ENCODE measurements at places on chromosomes 16 and 17.
A peak's percentile ranks its signal among the peaks of the same experiment; 100 is the strongest.

GRCh38 chr17:65629234-65629690 lies 67.8 kb upstream of the AXIN2 start:
- no peak for DNase-seq

GRCh38 chr17:66777689-66778225 lies 57.2 kb upstream of the CACNG5 start:
- DNase-seq, result no peak

GRCh38 chr17:82065193-82065637 lies 389 bp downstream of the DUS1L start:
- DNase-seq, result no peak

DNA sequence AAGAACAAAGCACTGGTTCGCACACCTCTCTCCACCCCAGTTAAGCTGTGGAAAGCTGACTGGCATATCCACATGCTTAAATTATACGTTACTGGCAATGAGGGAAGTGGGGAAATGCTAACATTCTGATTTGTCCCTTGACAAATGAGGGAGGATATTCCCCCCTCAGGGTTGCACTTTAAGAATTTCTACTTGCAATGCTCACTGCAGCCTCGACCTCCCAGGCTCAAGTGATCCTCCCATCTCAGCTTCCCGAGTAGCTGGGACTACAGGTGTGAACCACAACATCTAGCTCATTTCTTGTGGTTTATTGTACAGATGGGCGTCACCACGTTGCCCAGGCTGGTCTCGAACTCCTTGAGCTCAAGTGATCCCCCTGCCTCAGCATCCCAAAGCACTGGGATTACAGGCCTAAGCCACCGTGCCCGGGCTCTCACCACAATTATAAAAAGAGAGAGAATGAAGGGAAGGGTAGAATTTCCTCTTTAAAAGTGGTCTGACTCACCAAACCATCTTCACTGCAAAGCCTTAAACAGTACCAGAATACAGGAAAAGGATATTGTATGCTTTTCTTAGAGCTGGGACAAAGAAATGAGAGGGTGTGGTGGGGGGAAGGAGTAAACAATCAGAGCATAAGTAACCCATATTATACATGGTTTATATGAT lies 38.9 kb downstream of the KANSL1 start:
- DNase-seq, result peak; percentile 21

DNA sequence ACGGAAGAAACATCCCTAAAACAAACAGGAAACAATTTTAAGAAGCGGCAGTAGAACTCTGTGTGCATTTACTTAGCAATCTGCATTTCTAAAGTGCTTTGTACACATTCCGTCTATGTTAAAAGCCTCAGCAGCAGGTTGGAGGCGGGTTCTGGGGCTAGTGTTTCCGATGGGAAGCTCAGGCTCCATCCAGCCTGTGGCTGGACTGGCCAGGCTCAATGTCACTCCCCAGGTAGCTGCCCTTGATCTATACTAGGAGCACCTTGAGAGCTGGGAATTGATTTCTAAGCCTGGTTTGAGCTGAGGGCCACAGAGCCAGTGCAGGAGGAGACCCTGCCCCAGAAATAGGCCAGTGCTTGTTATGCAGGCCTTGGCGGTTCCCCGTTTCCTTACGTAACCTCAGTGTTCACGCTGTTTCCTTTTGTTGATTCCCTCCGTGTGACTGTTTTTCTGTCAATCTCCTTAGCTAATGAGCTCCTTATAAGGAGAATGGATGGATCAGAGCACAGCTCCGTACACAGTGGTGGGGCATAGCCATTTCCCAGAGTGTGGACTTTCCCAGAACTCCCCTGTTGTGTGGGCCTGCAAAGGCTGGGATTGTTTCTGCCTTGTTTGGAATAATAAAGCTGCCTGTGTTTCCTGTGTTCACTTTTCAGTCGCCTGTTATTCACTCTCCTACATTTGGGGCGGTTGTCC lies 21.4 kb downstream of the ADORA2B start:
- no peak for DNase-seq

GRCh38 chr17:43040655-43041054 lies 15.6 kb downstream of the RND2 start:
- no peak for DNase-seq

DNA sequence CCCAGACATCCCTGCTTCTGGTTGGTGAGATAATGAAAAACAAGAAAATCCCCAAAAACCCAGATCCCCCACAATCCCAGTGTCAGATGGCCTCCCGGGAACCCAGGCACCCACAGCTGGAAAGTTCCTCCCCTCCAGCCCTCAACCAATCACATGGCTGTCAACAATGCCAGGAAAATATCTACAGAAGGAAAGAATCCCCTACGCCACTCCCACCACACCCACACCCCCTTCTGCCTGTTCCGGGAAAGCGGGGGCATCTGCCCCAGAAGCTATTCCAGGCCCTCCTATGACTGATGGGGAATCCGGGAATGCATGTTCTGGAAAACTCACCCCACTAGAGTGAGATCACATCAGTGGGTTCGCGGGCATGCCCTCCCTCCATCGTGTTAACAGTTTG lies 1.8 kb downstream of the TMEM95 start:
- DNase-seq, result no peak
